ENCODE measurements at places on chromosomes 1 and 21.

DNA sequence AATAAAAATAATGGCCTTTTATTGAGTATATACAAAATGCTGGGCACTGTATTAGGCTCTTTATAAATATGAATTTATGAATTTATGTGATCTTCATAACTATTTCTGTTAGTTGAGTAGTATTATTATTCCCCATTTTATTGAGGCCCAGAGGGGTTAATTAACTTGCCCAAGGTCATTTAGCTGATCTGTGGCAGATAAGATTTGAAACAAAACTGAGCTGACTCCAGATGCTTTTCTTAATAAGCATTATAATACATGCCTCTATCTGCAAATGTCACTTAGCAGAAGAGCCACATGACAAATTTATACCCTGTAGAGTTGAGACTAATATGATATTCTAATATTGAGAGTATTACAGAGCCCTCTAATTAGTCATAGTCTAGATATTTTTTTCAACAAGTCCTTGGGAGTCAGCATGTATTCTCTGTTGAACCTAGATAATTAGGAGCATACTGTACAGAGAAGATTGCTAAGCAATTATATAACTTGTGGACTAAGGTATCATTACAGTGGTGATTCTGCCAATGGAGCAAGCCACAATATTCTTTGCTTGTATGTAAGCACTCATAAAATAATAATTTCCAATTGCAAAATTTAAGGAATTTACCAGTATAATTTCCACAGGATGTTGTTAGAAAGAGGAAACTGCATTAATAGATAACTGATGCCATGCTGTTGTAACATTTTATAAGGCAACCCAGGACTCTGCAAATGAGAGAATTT is 112.0 kb downstream of the LRRC40 start:
- DNase-seq = no peak

DNA sequence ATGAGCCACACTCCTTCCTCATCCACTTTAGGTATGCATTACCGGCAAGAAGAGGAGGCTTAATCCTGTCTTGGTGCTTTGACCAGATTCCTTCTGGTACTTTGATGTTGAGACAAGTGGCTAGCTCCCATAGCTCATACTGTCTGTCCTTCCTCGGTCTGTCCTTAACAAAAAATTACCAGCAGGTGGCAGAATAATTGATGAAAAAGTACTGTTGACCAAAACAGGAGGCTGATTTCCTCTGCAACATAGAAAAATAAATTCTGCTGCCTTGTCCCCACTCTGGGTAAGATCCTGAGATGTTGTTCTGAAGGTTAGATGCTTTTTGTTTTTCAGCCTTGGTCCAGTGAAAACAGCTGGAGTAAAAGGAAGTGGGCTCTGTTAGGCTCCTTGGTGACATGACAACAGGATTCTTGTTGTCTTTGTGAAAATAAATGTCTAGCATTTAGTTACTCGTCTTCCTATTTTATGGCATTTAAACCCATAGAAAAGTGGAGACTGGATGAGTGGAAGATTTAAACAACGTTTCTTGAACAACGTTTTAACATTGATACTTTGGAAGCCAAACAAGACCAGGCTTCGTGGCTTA is 11.2 kb upstream of the HJV start:
- peak; percentile 42 for DNase-seq

GRCh38 chr1:11207898-11208611 is 18.9 kb downstream of the ANGPTL7 start:
- no peak for DNase-seq

GRCh38 chr1:181206513-181206912 is 118.0 kb downstream of the IER5 start:
- DNase-seq = no peak

GRCh38 chr1:12475530-12475934 is 142.5 kb downstream of the DHRS3 start:
- peak; percentile 30 for DNase-seq

GRCh38 chr21:25863031-25863430 is 128.3 kb downstream of the GABPA start:
- no peak for DNase-seq

GRCh38 chr21:30194701-30195299 is 21.1 kb downstream of the CLDN8 start:
- no peak for DNase-seq

DNA sequence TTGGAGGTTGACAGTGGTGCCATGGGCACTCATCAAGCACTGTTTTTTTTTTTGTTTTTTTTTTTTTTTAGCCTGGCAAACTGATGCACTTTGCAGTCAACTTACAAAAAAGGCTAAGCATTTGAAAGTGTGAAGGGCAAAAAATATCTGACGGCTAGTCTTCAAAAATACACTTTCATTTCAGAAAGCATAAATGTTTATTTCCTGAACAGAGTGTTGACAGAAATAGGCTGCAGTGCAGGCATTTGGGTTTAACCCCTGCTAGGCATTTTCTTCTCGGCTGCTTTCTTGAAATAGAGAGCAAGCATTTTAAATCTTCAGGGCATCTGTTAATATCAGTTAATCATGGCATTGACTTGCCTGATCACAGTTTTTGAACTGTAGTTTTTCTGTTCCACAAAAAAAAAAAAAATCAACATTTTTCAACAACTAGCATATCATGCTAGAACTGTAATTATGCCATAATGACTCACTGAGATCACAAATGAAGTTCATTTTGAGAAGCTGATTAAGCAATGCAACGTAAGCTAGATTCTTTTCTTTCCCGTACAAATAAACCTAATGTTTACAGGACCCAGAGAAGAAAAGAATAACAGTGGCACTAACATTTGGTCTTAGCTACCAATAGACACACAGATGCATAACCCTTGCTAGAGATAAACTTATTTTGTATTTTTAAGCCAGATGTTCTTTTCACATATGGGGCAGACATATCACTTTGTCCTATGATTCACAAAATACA is 100.4 kb upstream of the USH2A start:
- no peak for DNase-seq

DNA sequence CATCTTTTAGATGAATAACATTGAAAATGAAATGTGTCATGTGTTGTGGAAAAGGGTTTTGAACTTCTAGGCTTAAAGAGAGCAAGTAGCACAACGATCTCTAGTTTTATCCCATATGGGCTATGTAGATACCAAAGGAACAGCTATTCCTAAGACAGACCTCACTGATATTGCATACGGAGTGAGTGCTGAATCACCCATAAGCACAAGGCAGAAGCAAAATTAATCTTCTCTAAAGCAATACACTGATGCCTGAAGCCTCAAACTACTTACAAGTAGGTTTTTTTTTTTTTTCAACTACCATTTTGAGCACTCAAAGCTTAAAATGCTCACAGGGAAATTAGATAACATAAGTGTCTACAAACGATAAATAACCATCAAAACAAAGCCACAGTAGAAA is 5.0 kb upstream of the KMO start:
- no peak for DNase-seq

GRCh38 chr1:5391725-5392124 is 600.5 kb downstream of the NPHP4 start:
- DNase-seq = no peak

DNA sequence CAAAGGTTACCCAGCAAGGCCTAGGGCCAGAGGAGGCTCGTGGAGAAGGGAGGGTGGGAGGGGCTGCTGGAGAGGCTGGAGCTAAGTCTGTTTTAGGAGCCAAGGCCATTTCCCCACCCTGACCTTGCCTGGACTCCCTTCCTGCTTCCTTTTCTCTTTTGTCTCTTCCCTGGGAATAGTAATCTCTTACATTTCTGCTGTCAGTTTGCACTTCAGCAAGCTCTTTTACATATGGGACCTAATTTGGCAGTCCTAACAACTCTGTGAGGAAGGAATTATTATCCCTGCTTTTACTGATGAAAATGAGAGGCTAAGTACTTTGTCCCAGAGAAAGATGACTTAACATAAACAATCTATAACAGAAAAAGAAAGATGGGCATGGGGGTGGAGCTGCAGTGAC is 13.8 kb downstream of the OPTC start:
- no peak for DNase-seq

DNA sequence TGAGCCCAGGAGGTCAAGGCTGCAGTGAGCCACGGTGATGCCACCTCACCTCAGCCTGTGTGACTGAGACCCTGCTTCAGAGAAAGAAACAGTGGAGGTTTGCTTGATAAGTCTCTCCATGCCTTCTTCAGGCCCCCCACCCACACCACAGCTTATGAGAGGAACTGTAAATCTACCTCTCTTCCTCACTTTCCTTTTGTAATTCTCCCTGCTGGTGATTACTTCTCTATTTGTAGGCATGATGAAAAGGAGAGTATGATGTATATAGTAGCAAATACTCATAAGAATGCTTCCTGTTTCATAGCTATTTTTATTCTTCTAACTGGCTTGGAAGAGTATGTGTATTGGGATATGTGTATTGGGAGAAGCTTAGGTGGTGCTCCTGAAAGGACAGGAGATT is 186.3 kb downstream of the VPS13D start:
- DNase-seq = no peak

DNA sequence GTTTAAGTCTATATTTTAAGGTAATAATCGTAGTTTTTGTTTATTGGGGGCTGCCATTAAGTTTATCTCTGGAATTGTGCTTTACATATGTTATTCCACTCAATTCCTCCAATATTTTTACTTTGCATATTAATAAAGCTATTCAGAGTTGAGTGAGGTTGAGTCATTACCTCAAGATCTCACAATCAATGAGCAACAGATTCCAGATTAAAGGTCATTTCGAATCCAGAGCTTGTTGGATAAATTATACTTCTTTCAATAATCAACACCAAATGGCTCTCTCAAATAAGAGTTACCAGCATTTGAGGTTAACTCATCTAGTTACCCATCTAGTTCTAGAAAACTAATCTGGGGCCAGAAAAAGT is 16.7 kb downstream of the RGS4 start:
- no peak for DNase-seq

GRCh38 chr1:25641931-25642573 is 25.5 kb downstream of the MAN1C1 start:
- DNase-seq = no peak

DNA sequence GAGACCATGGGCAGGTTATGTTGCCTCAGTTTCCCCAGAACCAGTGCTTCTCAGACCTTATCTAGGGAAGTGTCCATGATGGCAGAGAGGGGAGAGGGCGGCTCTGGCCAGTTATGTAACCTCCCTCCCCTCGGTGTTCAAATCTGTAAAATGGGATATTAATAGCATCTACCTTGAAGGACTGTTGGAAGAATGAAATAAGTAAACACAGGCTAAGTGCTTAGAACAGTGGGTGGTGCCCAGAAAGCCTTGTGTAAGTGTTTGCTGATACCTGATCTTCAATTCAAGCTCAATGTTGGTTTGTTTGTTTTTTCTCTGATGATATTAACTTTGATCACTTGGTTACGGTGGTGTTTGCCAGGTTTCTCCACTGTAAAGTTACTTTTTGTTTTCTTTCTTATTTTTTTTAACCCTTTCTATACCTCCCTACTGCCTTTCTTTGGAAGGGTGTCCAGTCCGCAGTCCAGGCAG is 34.9 kb downstream of the EPHA2 start:
- DNase-seq = no peak

DNA sequence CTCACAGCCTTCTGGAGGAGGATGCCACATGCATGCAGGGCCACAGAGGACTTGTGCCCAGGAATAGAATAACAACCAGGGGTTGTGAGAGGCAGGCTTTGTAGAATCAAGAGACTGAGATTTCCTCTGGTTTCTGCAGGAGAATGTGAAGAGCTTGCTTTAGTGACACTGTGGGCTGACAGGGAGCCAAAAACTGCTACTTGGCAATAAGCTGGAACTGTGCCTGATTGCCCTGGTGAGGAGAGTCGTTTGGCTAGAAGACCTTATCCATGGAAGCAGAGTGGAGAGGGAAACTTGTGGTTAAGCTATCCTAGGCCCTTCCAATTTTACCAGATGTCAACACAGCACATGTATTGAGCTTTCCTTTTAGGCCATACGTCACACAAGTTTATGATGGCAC is 902.1 kb downstream of the MRPL39 start:
- no peak for DNase-seq

DNA sequence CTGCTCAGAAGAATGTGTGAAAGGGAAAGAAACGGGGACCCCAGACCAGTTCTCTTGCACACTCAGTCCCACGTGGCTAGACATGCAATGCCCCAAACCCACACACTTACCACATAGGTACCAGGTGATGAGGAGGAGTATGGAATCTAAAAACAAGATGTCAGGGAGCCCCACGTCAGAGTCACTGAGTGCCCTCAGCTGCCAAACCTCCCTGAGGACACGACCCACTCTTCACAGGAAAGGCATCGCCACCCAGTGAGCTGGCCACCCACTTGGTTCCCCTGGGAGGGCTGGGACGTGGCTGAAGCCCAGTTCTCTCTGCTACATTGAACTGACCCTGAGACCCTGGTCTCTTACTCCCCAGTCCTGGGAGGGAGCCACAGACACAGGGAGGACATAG is 41.4 kb downstream of the MRPL37 start:
- no peak for DNase-seq

DNA sequence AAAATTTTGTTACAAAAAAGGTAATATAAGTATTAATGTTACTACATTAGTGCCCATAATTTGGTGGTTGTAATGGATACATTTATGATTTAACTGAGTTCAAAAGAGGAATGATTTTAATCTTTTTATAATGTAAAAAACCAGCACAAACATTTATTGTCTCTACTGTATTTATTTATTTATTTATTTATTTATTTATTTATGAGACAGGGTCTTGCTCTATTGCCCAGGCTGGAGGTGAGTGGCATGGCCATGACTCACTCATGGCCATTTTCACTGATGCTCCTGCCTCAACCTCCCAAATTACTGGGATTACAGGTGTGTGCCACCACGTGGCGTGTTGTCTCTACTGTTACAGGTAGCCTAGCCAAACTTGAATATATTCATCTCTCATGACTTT is 21.9 kb downstream of the SPEN start:
- no peak for DNase-seq

DNA sequence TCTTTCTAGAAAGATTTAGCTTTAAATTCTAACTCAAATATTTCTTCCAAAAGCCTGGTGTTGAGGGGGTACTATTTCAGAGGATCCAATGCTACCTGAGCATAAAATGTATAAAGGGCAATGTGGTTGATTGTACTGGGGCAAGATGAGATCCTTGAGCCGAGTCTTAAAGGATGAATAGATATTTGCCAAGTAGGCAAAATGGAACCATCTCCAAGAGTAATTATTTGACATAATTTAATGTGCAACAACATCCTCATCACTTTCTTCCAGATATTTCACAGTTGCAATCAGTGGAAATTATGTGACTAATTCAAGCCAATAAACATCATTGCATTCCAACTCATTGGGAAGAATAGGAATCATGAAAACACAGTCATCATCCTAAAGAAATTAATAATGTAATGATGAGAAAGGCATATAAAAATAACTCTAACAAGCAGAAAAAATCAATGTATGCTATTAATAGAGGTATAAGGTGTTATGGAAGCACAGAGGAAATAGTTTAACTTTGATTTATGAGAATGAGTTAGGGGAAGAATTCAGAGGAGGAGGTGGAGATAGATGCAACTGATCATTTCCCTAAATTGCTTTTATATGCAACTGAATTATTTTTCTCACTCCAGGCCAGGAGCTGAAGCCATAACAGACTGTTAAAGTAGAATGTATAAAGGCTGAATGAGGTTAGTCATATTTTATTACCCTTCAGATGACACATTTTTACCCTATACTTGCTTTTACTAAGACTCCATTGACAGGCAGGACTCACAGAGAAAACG is 30.0 kb upstream of the RGS4 start:
- DNase-seq = no peak

Measured in immature natural killer cell (primary cell).